ENCODE measurements at places on chromosomes 1 and 21. TPM values are rescaled to one million over a fixed set of nuclear protein-coding genes. Genes with fewer than 3 reads are reported as not detected.

DNA sequence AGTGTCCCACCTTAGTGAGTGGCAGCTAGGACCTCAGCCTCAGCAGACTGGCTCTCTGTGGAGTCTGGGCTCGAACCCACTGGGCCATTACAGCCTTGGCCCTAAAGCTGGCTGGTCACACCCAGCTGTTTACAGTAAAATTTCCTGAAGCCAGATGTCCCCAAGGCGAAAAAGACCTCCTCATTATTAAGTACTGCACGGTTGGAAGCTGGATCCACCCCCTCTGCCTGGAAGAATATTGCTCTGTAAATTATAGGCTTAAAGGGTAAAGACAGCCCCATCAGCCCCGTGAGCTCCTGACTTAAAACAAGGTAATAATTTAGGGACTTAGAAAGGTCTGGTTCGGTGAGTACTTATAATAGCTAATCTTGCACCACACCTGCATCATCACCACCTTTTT, 30.3 kb upstream of the TMEM51 start:
- no peak for DNase-seq

- no peak for DNase-seq
Observed at GRCh38 chr1:228982637-228983036, 247.4 kb downstream of the RHOU start.

DNA sequence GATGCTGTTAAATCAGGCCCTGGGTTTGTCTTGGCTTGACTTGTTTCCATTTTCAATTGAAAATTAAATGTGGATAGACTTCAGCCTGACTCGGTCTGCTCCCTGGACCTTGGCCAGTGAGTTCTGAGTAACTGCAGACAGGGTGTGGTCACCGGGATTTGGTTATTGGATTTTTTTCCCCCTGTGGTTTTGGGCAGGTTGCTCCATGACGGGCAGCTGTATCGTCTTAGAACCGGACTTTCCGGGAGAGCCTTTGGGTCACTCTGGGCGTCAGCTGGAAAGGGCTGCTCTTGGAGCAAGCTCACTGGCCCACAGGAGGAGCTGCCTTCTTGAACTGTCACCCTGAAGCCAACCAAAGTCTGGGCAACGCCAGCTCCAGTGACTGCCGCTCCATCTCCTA, 75.0 kb downstream of the CLIC6 start:
- DNase-seq: no peak

DNA sequence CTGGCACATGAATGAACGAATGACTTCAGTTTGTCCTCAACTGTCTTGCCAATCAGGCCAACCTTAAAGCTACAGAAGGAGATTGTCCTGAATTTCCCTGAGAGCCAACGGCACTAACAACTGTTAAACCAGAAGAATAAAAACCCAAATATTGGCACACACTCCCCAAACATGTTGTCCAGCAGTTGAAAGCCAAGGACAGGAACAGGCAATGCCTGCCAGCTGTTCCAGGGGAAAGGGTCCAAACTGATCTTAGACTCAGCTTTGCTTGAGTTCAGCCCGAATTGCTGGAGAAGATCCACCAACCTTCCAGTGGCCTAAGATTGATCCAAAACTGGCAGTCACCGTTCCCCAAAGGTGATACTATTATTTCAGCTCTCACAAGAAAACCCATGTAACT, 22.4 kb upstream of the AHCTF1 start:
- peak; percentile 27 for DNase-seq

DNA sequence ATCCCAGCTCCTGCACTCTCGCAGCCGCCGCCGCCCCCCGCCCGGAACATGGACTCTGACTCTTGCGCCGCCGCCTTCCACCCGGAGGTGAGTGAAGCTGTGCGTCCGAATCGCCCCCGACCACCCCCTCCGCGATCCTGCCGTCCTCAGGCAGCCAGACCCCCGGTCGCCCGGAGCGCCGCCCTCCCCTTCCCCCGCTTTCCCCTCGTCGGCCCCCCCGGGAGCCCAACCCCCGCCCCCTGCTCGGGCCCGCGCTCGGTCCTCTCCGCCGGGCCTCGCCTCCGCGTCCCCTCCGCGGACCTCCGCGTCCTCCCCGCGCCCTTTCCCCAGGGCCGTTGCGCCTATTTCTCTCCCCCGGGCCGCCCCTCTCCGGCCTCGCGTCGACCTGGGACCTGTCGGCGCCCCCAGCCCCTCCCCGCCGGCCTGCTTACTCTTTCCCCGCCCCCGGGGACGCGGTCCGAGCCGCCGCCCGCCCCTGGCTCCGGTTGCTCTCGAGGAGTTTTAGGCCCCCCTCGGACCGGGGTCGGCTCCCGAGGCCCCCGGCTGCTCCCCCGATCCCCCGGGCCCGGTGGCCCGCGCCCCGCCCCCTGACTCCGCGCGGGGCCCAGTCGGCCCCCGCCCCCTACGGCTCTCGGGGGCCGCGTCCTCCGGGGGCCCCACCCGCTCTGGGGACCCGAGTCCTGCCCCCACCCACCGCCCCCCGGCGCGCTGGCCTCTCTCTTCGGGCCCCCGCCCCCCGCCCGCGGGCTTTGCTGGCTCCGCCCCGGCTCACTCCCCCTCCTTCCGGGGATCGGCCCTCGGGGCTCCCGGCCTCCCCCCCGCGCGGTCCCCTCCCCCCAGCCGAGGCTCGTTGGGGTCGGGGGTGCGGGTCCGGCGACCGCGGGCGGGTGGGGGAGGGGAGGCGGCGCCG, 743 bp downstream of the PHF13 start:
- no peak for DNase-seq

DNA sequence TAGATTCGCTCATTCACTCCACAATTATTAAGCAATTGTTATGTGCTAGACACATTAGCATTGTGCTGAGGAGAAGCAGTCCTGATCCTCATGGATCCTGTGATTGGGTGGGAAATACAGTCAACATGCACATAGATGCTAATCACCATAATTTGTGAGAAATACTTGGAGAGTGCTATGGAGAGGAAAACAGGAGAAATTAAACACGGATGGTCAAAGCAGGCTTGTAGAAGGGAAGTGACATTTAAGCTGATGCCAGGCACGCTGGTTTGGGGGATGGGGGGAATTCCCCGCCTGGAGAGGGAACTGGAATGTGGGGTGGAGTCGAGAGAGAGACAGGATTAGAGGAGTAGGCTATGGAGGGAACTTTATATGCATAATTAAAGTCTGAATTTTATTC, 52.2 kb upstream of the L1TD1 start:
- no peak for DNase-seq

- no peak for DNase-seq
Observed at GRCh38 chr21:38244885-38245869, 11.6 kb upstream of the KCNJ15 start.

GRCh38 chr1:54459140-54459539, 52.9 kb upstream of the SSBP3 start:
- DNase-seq: no peak

- DNase-seq: no peak
Observed at GRCh38 chr1:82466416-82466815, 665.7 kb downstream of the ADGRL2 start.

DNA sequence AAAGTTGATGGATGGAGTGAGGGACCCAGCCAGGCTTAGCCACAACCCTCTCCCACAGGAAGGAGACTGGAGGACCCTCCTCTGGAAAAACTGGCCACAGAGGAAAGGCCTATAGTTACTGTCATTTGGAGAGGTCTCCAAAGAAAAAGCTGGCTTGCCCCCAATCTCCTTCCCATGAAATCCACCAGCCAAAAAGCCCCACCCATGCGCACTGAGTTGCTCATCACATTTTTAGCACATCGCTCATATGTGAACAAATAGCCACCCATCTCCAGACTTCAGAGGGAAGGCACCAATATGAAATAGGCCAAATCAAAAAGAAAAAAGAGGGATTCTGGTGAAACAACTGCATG, 36.9 kb upstream of the QSOX1 start:
- no peak for DNase-seq

DNA sequence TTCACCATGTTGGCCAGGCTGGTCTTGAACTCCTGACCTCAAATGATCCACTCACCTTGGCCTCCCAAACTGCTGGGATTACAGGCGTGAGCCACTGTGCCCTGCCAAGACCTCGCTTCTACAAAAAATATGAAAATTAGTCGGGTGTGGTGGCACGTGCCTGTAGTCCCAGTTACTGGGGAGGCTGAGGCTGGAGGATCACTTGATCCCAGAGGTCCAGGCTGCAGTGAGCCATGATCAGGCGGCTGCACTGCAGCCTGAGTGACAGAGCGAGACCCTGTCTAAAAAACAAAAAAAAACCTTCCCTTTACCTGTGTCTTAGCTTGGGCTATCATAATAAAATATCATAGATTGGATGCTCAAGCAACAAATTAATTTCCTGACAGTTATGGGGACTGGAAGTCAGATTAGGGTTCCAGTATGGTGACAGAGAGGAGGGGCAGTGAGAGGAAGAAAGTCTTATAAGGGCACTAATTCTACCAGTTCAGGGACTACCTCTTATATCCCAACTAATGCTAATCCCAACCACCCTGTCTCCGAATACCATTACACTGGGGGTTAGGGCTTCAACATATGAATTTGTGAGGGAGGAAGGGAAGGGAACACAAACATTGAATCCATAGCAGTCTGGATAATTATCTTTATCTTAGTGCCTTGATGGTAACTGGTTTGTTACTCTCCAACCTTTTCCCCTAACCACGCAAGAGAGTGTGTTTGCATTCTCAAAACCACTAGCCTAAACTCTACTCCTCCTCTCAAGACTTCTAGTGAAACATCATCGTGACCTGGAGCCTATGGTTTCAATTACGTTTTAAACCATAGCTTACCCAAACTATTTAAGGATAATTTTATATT, 1.0 kb upstream of the NAXE start:
- no peak for DNase-seq

DNA sequence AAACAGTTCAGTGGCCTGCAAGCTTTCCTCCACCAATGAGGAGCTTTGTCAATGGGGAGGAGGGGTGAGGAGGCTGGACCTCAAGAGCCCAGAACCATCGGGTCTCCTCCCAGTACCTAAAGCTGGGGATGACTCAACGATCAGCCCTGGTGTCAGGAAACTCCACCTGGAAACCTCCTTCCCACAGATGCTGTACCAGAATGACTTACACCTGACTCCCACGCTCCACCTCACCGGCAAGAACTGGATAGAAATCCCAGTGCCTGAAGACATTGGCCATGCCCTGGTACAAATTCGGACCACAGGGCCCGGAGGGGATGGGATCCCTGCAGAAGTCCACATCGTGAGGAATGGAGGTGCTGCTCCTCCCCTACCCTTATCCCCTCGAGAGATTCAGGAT, 11.4 kb downstream of the TMEM81 start:
- DNase-seq: no peak

DNA sequence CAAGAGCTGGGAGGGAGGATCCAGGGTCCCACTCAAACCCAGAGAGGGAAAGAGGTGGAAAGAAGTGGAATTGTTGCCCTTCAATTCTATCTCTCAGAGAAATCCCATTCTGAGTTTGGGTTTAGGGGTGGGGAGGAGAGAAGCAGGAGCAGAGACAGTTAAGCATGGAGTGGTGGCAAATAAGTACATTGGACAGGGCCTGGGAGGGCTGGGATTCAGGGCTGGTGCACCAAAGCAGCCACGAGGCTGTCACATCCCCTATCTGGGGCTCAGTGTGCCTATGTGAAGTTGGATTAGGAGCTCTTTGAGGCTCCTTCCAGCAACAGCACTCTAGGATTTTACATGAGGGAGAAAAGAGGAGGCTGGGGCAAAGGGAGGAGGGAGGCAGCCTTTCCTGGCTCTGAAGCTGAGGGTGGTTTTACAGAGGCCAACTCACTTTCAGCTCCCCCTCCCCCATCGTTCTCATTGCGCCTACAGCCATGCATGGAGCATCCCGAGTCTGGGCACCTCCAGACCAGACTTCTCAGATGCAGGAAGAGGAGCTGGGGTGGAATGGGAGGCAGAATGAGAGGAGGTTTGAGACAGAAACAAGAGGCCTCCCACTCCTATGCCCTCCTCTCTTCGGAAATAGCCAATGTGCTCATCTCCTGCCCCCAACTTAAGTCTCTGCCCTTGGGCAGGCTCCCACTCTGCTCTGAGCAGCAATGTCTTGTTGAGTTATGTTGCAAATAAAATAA, 3.0 kb upstream of the SYT6 start:
- no peak for DNase-seq

GRCh38 chr1:213649373-213649772, 338.4 kb upstream of the PROX1 start:
- DNase-seq: no peak

DNA sequence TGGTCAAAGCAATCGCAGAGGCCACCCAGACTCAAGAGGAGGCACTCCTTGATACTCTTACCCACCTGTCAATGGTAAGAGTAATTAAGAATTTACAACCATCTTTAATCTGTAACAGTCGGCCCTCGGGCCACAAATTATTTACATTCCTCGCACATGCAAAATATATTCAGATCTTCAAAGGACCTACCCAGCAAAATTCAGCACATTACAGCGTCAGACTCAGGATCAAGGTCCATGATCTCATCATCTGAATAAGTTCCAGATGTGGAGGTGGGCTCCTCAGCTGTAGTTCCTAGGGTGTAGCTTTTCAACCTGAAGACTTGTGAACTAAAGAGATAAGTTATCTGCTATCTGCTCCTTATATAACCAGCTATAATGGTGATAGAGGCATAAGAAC, 17.1 kb upstream of the RNF11 start:
- no peak for DNase-seq

DNA sequence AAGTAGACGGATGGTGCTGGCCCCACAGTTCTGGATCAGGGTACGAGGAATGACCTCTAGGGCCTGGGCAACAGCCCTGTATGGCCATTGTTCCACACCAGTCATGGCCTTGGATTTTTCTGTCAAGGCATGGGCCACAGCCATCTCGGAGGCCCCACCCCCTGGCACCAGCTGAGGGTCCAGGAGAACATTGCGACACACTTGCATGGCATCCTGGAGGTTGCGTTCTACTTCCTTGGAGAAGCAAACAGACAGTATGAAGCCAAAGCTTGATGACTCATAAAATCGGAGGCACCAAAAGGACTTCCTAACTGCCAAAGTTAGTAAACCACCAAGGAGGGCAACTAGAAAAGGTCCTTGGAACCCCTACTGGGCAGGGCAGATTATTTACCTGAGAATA, 11.9 kb upstream of the VHLL start:
- peak; percentile 80 for DNase-seq

GRCh38 chr1:38328278-38329035, 281.9 kb upstream of the POU3F1 start:
- no peak for DNase-seq

GRCh38 chr1:30911059-30911954, 2.7 kb upstream of the SDC3 start:
- DNase-seq: peak; percentile 95

Gene DCST1
- total RNA-seq: not detected

Gene AQP10
- total RNA-seq: not detected

Gene CD2
- 0.41 TPM for total RNA-seq

Gene ZSCAN20
- total RNA-seq: 4.3 TPM

Gene LEFTY2
- 3.4 TPM for total RNA-seq

Gene FAM167B
- total RNA-seq: 33.0 TPM

Gene PLA2G2C
- 0.11 TPM for total RNA-seq

Gene TRIM67
- 1.3 TPM for total RNA-seq

Gene OR6K3
- total RNA-seq: not detected

Gene SLC45A1
- total RNA-seq: 2.3 TPM
